T-helper 22 cell (primary cell): ENCODE measurements at places on chromosomes 3 and 15.
A peak's percentile ranks its signal among the peaks of the same experiment; 100 is the strongest.

GRCh38 chr3:46905661-46906451 lies 28.3 kb downstream of the PTH1R start:
- no peak for DNase-seq

GRCh38 chr3:94062513-94063404 lies at the start of the genes DHFR2 and NSUN3:
TSS of gene DHFR2 (minus strand) at chr3:94062916. CDS start at chr3:94061511, 1,405 bp downstream.
TSS of gene NSUN3 (plus strand) at chr3:94063061. CDS start at chr3:94063127, 66 bp downstream.
- peak; percentile 74 for DNase-seq

DNA sequence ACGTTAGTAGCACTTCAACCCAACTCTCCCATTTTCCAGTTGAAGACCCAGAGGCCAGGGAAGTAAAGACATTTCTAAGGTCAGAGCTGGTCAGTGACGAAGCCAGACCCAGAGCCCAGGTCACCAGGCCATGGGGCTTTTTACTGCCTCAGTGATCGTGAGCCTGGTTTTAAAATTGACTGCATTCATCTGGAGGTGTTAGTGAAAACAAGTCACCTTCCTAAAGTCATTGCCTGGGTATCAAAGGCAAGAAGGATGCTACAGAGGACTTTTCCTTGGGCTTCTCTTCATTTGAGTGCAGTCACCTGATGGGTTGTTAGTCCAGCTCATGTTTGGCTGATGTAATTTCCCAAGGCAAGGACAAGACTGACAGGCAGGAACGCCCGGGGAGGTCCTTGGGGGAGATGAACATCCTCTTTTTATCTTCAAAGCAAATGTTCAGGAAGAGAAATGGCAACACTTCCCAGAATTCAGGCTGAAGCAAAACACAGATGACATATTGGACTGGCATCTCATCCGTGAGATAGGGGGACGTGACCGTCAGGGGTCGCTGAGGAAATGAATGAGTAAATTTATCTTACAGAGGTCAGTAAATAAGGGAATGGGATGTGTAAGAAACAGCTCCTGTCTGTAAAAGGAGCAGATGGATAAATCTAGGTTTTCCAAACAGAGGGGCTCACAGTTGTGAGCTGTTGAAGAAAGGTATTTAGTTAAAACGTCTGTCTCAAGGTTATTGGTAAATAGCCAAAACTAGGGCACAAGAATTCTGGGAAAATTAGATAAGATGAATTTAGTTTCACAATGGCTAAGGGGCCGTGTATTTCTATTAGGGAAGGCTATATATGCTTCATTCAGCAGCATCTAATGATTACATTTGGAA lies 201.2 kb downstream of the OPA1 start:
- no peak for DNase-seq

- no peak for DNase-seq
These were observed 34.9 kb downstream of the TMEM45A start for GRCh38 chr3:100527347-100527735.

DNA sequence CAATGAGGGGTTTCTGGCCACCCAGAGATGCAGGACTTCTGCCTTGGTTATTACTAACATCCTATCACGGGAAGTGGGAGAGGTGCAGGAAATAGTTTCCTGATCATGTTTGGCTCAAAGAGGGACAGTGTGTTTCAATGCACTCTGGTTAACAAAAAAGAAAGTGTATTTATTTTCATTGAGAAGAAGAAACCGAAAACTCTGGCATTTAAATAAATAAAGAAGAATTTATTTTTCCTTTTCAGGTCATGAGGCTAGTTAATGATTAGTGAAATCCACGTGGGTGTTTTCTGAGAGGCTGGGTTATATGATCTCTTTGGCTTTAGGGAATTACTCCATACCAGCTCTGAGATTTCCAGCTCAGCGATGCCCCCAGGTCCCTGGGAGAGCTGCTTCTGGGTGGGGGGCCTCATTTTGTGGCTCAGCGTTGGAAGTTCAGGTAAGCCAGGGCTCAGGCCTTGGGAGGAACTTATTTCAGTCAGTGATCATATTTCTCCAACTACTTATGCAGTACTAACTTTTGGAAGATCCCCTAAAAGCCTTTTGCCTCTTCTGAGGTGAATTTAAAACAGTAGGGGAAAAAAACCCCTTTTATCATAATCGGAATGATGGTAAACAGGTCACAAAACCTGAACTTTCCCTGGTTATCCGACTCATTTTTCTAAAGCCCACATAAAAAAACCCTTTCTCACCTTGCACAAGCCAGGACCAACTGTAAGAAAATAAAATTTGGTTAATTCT lies at the start of gene PLA1A:
PLA1A (plus strand) TSS at position 338 of the 741 bp plus-strand sequence; CDS start at position 367, 29 bp downstream.
- DNase-seq: no peak

- no peak for DNase-seq
These were observed 4.7 kb downstream of the RRP9 start for GRCh38 chr3:51937014-51937413.

GRCh38 chr3:186534113-186534669 lies 10.0 kb downstream of the CRYGS start:
- peak; percentile 36 for DNase-seq

- DNase-seq: no peak
These were observed 31.5 kb upstream of the LDHAL6B start for GRCh38 chr15:59174835-59175831.

DNA sequence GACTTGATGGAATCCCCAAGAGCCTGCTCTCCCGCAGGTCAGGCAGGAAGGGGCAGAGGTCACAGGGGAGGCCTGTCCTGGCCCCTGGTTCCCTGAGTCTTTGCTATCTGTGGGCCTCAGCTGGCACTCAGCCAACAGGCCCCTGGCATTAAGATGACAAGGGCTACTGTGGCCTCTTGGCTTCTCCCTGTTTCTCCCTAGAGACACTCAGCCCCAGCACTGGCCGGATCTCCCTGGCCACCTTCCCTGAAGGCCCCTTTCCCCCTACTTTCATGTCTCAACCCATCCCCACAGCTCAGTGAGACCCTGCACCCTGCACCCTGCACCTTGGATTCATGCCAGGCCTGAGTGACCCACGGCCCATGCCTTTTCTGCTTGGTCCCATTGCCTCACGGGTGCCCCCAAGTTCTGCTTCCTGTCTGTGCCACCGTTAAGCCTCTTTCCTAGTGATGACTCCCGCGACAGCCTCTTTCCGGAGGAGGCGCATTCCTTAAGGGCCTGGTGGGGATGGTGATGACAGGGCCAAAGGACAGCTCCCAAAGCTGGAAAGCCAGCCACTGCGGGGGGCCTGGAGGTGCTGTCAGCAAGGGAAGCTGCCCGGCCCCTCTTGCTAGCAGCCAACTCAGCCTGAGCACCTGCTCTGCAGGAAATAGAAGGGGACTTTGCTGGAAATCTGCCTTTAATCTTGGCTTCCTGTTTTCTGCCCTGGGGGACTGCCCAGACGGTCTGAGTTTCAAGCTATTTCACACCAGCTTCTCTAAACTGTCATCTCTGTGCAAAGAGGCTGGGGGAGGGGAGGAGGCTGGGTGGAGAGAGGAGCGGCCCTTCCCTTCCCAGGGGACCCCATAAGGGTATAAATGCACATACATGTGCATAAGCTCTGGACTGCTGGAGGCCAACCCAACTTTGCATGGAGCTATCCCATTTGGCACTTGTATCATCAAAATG lies 4.8 kb upstream of the CSK start:
- peak; percentile 52 for DNase-seq

DNA sequence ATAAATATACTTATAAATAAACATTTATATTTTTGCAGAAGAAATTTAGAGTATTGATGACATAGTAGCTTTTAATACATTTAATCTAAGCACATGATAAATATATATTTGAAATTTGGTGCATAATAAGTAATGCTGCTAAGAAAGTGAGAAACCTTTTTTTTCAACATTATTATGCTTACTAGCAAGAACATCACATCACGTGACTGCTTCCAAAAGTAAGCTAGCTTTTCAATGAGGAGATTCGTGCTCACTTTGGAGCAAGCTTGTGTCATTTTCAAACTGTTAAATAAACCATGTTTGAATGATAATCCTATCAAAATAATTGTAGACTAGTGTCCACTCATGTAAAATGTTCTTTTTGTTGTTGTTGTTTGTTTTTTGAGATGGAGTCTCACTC lies 109.0 kb upstream of the SLC4A7 start:
- no peak for DNase-seq

GRCh38 chr3:18419232-18419631 lies 5.9 kb downstream of the SATB1 start:
- DNase-seq: no peak

DNA sequence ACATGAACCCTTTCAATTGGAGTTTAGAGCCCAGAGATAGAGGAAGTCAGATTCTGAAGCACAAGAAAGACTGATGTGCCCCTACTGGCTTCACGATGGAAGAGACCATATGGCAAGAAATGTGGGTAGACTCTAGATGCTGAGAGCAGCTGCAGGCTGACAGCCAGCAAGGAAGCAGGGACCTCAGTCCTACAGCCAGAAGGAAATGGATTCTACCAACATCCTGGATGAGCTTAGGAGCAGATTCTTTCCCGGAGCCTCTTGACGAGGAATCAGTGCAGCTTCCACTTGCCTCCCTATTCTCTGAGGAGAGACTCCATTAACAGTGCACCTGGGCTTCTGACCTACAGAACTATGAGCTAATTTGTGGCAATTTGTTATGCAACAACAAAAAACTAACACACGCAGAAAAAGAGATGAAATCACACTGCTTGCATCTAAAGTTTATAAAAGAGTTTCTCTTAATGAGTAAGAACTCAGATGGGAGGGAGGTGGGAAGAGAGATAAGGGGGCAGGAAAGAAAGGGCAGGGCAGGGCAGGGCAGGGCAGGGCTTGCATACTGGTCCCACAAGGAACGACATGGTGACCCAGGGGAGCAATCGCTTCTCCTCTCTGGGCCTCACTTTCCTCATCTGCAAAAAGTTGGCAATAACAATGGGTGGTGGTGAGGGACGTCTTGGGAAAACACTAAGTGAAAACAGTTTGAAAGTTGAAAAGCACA lies 440.9 kb downstream of the FOXP1 start:
- no peak for DNase-seq

GRCh38 chr15:31806106-31806505 lies 224.2 kb upstream of the CHRNA7 start:
- no peak for DNase-seq
